Tibial nerve (tissue), 4 donors: ENCODE measurements at places on chromosomes 3 and 15. TPM values are rescaled to one million over a fixed set of nuclear protein-coding genes. Genes with fewer than 3 reads are reported as not detected.

DNA sequence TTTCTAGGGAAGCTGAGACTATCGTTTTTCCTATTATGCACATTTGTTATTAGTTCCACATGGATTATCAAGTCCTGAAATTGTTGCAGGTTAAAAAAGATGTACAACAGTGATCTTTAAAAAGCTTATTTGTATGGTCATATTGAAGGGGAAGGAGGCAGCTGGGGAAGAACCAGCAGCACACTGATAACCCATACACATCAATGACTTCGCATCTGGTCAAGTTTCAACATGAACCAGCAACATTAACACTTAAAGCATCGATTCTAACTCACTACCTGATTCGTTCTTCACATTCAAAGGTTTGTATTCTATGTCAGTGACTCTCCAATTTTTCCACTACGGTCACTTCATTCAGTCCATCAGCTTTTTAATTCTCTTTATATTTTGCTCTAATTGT lies 56.4 kb downstream of the NCEH1 start:
- H3K27ac ChIP-seq = no peak overlapping the region
- no peaks in the 10 kb centered on the region for H3K36me3 ChIP-seq
- no peaks in the 10 kb centered on the region for H3K4me1 ChIP-seq
- H3K27me3 ChIP-seq = no peaks in the 10 kb centered on the region

- no peak for DNase-seq
- H3K4me3 ChIP-seq = no peak overlapping the region
- H3K27ac ChIP-seq = no peak overlapping the region
- no peaks in the 10 kb centered on the region for H3K27me3 ChIP-seq
- no peaks in the 10 kb centered on the region for H3K4me1 ChIP-seq
Measured at GRCh38 chr3:27943106-27943505, 221.0 kb upstream of the EOMES start.

GRCh38 chr15:66613743-66614142 lies 47.9 kb upstream of the LCTL start:
- H3K4me3 ChIP-seq = no peak overlapping the region
- H3K27me3 ChIP-seq = no peaks in the 10 kb centered on the region
- H3K36me3 ChIP-seq = no peaks in the 10 kb centered on the region

GRCh38 chr3:94483403-94483802 lies 420.5 kb downstream of the NSUN3 start:
- H3K4me1 ChIP-seq = no peaks in the 10 kb centered on the region
- no peaks in the 10 kb centered on the region for H3K36me3 ChIP-seq
- H3K27me3 ChIP-seq = no peaks in the 10 kb centered on the region
- H3K27ac ChIP-seq = no peak overlapping the region
- H3K4me3 ChIP-seq = no peak overlapping the region

DNA sequence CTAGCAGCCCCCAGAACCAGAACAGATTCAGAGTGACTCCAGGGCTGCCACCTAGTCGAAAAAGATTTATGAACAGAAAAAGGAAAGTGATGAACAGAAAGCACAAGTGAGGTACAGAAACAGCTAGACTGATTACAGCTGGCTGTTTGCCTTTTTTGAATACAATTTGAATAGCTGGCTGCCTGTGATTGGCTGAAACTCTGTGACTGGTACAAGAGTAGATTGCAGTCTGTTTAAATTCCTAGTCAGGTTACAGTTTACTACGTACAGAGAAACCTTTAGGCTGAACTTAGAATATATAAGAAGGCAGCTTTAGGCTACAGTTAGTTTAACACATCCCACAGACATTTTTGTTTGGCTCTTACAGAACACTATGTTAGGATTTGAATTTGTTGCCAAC lies 10.0 kb downstream of the CCDC13 start:
- no peaks in the 10 kb centered on the region for H3K4me1 ChIP-seq
- no peaks in the 10 kb centered on the region for H3K27me3 ChIP-seq
- no peak overlapping the region for H3K27ac ChIP-seq
- no peak for DNase-seq
- H3K4me3 ChIP-seq = no peak overlapping the region

DNA sequence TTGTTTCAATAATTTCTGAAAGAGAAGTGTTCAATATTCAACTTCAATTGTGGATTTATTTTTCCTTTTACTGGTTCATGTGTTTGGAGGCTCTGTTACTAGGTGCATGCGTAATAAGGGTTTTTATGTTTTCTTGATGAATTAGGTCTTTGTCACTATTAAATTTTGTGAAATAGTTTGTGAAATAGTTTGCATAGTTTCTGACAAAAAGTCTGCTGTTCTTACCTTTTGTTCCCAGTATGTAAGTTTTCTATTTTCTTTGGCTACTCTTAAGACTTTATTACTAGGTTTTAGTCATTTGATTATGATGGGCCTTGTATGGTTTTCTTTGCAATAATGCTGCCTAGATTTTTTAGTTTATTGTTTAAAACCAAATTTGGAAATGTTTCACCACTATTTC lies 38.0 kb downstream of the MEF2A start:
- peak overlapping the region; percentile 73 for H3K27ac ChIP-seq
- peaks cover 14% of the 10 kb centered on the region for H3K4me1 ChIP-seq
- DNase-seq = no peak
- H3K36me3 ChIP-seq = no peaks in the 10 kb centered on the region

DNA sequence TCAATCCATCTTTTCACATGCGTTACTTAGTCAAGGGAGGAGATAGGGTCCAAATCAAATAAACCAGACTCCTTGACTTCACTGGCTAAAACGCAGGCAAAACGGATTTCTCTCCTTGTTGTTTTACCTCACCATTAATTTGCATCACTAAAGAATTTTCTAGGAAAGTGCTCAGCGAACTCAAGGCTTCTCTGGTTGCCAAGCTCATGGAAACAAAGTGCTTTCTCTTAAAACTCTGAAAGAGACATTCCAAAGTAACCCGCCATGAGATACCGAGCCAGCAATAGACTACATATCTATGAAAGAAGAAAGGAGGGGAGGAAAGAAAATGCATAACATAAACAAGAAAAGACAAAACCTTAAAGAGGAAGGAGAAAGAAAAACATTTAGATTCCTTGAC lies 211.7 kb upstream of the WNT5A start:
- no peaks in the 10 kb centered on the region for H3K36me3 ChIP-seq
- H3K27ac ChIP-seq = no peak overlapping the region
- no peak overlapping the region for H3K4me3 ChIP-seq
- H3K27me3 ChIP-seq = no peaks in the 10 kb centered on the region
- no peaks in the 10 kb centered on the region for H3K4me1 ChIP-seq
- DNase-seq = no peak

DNA sequence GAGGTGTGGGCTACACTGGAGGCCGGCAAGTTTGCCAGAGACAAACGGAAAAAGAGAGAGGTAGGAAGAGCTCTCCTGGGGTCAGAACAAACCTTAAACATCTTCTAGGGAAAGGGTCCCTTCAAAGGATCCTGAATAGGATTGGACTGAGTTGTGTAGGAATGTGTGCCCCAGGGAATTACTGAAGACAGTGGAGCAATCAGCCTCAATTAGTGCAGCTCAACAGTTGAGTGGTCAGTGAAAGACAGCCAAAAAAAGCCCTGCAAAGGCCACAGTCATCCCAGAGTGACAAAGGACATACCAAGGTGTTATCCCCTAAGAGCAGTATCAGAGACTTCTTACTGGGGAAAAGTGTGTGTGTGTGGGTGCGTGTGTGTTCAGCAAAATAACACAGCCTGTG lies 70.3 kb downstream of the NUP210 start:
- H3K4me3 ChIP-seq = no peak overlapping the region
- peaks cover 39% of the 10 kb centered on the region for H3K36me3 ChIP-seq
- H3K27ac ChIP-seq = no peak overlapping the region
- no peaks in the 10 kb centered on the region for H3K4me1 ChIP-seq

The HCLS1 gene
- 95.3 TPM for total RNA-seq

The KBTBD8 gene
- under 0.01 TPM for total RNA-seq

The FBN1 gene
- 175 TPM for total RNA-seq

The ZNF501 gene
- 8.3 TPM for total RNA-seq
